Stimulated activated CD8-positive, alpha-beta memory T cell treated with anti-CD3 and anti-CD28 coated beads, Interleukin-4, amount 100 ng/mL, for 1 hour (primary cell): ENCODE measurements at places on chromosomes 12 and 14.

- no peak for DNase-seq
Measured at GRCh38 chr12:1929241-1929984, 11.0 kb upstream of the CACNA2D4 start.

- DNase-seq = no peak
Measured at GRCh38 chr12:131943389-131943788, 6.4 kb upstream of the EP400 start.

- no peak for DNase-seq
Measured at GRCh38 chr12:54937929-54938328, 46.6 kb downstream of the TESPA1 start.

DNA sequence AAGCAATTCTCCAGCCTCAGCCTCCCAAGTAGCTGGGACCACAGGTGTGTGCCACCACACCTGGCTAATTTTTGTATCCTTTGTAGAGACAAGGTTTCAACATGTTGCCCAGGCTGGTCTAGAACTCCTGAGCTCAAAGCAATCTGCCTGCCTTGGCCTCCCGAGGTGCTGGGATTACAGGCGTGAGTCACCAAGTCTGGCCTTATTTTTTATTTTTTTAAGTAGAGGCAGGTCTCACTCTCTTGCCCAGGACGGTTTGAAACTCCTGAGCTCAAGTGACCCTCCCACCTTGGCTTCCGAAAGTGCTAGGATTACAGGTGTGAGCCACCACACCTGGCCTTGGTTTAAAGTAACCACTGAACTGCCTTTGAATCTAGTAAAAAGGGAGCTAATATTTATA is 56.8 kb downstream of the SPPL3 start:
- no peak for DNase-seq
